ENCODE measurements at places on chromosomes 3 and 15.

- DNase-seq = no peak
Observed at GRCh38 chr3:149784064-149784704, 8.2 kb downstream of the ANKUB1 start.

- no peak for DNase-seq
Observed at GRCh38 chr3:140187028-140187427, 252.0 kb downstream of the CLSTN2 start.

DNA sequence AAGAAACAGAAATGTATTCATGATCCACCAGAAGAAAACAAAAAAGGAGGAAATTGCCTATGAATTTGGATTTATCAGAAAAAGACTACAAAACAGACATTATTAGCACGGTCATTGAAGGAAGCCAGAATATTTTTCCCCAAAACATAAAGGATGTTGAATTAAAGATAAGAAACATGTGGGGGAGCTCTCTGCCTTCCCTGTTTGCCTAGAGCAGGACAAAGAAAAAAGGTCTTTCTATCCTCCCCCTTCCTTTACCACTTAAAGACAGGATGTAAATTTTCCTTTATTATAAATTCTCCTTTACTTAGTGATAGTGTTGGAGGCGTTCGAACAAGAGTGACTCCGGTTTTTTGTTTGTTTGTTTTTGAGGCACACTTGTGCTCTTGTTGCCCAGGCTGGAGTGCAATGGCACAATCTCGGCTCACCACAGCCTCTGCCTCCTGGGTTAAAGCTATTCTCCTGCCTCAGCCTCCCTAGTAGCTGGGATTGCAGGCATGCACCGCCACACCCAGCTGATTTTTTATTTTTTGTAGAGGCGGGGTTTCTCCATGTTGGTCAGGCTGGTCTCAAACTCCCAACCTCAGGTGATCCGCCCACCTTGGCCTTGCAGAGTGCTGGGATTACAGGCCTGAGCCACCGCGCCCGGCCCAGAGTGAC, 14.9 kb upstream of the RPN1 start:
- DNase-seq = no peak

DNA sequence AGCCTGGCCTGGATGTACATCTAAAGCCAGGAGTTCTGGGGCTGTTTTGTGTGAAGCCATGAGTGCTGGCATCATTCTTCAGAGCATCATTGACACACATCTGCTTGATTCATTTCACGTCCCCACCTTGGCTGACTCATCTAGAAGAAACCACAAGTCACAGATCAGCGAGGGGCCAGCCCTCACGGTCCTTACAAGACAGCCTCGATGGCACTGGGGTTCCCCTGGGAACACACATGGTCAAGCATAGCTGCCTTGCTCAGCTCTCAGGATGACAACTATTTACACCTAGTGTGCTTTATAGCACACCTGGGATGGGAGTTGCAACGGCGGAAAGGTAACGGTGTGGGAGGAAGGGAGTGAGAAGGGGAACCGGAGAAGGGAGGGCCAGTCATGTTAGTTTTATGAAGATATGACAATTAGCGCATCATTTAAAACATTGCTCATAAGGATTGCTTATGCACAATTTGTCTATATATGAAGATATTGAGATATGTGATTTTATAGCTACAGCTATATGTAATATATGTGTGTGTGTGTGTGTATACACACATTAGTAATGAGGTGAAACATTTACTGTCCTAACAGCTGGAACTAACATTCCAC, 227.1 kb downstream of the RPLP1 start:
- no peak for DNase-seq

- DNase-seq = no peak
Observed at GRCh38 chr15:59296181-59296617, 76.5 kb downstream of the MYO1E start.

DNA sequence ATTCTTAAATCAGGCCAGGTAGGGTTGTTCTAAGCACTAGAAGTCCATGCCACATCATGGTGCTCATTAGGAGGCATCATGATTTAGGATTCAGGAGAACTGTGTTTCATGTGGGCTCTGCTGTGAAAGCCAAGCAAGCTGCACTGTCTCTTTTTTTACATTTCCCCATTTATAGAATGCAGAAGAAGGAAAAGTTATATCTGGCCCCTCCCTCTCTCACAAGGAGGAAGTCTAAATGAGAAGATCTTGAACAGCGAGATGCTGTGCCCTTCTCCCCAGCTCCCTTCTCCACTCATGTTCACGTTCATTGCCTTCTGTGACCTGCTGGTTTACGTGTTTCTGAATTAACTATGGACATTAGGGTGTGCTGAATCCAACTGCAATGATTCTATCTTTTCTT, 178.5 kb upstream of the RASGRP1 start:
- DNase-seq = no peak

DNA sequence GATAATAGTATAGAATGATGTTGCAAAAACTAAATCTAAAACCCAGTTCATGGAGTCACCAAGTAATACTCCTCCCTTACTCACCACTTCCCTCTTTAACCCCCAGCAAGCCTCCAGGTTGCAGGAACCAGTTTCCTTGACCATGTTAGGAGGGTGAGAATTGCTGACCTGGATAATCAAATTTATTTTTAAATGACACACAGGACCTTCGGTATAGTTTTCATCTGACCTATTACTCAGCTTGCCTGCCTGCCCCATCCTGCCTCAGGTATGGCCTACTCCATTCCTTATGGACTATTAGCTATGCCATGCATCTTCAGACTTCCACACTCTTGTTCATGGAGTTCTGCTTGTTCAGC, 883 bp downstream of the RTP4 start:
- no peak for DNase-seq

GRCh38 chr15:85597155-85597815, 197.4 kb downstream of the KLHL25 start:
- DNase-seq = no peak

GRCh38 chr3:131390331-131390730, 8.8 kb downstream of the NUDT16 start:
- no peak for DNase-seq

GRCh38 chr3:163490119-163490518, 1588.2 kb downstream of the SI start:
- DNase-seq = no peak

GRCh38 chr15:59879506-59880265, 124.4 kb upstream of the FOXB1 start:
- DNase-seq = no peak

DNA sequence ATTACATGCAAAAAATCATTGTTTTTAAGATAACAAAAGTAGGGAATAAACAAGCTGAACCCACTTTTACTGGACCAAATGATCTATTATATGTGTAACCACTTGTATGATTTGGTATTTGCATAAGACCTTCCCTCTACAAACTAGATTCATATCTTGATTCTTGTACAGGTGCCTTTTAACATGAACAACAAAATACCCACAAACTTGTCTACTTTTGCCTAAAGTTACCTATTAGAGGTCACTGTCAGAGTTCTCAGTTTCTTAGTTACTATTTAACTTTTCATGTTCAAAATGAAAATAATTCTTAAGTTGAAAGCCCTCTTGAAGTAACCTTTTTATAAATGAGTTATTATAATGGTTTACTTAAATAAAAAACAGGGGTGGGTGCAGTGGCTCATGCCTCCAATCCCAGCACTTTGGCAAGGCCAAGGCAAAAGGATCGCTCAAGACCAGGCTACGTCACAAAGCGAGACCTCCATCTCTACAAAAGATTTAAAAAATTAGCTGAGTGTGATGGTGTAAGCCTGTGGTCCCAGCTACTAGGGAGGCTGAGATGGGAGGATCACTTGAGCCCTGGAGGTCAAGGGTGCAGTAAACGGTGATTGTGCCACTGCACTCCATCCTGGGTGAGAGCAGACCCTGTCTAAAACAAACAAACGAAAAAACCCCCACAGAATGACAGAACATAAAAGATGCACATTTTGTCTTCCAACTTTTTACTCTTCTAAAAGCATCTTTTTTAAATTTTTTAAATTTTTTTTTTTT, 16.0 kb downstream of the ACTR8 start:
- no peak for DNase-seq

GRCh38 chr3:141302364-141303141, 65.8 kb upstream of the ZBTB38 start:
- no peak for DNase-seq

GRCh38 chr3:38739931-38740330, 76.1 kb downstream of the SCN10A start:
- no peak for DNase-seq

- DNase-seq = no peak
Observed at GRCh38 chr15:37289109-37289765, 188.9 kb upstream of the MEIS2 start.

DNA sequence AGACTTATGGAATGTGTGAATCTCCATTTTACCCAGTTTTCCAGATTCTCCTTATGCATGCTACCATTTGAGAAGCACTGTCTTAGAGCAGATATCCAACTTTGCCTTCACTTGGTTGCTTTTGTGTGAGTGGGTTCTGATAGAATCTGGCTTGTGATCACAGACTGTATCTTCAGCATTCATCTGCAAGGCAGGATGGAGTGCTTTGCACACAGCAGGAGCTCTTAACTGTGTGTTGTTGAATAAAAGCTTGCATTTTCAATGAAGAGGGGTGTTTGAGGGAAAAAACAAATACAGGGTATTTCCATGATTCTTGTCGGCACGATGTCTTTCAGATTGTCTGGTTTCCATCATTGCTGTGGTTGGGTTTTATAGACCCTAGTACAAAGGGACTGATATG, 24.4 kb downstream of the IL1RAP start:
- DNase-seq = no peak

DNA sequence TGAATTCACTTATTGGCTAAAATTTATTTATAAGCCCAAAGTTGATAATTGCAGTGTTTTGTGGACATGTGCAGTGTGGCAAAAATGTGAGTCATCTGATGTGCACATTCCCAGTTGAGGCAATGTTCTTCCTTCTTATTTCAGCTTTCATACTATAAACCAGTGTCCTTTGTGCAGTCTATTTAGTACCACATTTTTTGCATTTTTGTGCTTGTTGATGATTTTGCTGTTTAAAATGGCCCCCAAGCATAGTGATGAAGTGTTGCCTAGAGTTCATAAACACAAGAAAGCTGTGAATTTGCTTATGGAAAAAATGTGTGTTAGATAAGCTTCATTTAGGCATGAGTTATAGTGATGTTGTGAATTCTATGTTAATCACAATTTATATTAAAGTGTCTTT, 19.4 kb upstream of the IL20RB start:
- no peak for DNase-seq

DNA sequence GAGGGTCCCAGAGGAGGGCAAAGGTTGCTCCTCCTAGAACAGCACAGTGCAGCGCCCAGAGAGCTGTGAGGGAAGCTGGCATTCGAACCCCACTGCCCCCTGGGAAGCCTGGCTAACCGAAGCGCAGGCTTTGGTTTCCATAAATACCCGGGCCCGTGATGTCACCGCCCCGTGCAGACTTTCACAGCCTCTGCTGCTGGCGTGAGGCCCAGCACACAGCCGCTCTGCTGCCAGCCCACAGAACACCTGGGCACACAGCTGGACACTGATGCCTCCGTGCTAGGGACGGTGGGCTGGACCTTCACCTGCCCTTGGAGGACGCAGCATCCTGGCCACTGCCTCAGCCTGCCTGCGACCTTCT, 1.0 kb downstream of the IQSEC1 start:
- DNase-seq = no peak

DNA sequence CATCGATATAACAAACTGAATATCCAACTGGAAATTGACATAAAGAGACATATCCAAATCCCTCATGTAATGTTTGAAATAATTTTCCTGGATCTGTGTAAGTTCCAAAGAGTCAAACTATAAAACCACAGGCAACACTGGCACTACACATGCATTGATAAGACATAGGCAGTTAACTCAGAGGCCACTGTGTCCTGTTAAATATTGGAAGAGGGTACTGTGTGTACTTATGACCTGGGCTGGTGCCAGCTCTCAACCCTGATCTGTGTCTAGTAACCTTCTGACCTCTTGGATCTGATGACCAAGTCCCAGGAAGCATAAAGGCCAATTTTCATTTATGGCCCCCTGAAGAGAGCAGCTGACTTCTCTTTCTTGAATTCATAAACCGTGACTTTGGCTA, 4.5 kb downstream of the NR1I2 start:
- no peak for DNase-seq

DNA sequence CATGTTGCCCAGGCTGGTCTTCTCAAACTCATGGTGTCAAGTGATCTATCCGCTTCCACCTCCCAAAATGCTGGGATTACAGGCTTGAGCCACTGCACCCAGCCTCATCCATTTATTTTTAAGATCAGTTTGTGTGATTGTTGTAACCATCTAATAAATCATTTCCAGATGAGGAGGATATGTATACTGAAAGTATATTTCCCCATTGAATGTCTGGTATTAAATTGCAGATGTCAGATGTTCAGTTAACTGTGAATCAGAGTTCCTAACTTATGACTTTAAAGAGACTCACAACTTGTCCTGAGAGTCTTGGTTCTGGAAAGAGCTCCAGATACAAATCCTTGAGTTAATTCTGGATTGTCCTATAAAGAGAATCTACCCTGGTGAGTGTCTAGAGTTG, 62.4 kb downstream of the TRIM71 start:
- DNase-seq = no peak

All from SIG-M5 (cell line).